Stimulated activated CD8-positive, alpha-beta memory T cell treated with anti-CD3 and anti-CD28 coated beads, Interleukin-15, amount 100 ng/mL, for 48 hours (primary cell): ENCODE measurements at places on chromosomes 3 and 15.

- no peak for DNase-seq
Observed at GRCh38 chr15:97597801-97598200, 362.7 kb upstream of the ARRDC4 start.

GRCh38 chr15:89089316-89090230 lies 1.3 kb downstream of the ABHD2 start:
- DNase-seq: no peak

DNA sequence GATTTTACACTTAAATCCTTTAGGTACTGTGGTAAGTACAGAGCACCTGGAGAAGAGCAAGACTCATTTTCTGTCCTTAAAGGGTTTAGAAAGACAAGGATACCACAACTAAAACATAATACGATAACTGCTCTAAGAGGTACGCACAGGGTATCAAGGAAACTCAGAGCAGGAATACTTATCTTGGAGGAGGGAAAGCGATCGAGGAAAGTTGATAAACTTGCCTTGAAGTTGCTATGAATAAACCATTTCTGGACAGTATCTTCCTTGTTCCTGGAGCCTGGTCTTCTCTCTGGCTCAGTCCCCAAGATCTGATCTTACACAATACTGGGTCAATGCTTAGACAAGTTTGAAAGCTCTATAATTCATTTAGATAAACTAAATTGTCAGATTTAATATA lies 17.6 kb upstream of the GATM start:
- DNase-seq: no peak

DNA sequence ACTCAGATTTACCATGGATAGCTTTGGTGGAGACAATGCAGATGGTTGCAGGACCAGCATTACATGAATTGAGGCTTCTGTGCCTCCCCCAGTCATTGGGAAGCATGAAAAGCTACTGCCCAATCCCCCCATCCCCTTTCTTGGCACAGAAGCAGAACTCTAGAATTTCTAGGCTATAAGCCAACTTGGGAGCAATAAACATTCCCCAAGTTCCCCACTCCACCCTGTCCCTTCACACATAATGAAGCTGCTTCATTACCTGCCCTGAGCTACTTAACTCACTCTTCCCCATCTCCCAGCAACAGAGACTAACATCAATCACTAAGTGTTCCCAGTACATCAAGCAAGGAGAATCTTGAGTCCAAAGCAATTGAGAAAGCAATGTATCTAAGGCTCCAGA lies 164.5 kb downstream of the RORA start:
- no peak for DNase-seq

DNA sequence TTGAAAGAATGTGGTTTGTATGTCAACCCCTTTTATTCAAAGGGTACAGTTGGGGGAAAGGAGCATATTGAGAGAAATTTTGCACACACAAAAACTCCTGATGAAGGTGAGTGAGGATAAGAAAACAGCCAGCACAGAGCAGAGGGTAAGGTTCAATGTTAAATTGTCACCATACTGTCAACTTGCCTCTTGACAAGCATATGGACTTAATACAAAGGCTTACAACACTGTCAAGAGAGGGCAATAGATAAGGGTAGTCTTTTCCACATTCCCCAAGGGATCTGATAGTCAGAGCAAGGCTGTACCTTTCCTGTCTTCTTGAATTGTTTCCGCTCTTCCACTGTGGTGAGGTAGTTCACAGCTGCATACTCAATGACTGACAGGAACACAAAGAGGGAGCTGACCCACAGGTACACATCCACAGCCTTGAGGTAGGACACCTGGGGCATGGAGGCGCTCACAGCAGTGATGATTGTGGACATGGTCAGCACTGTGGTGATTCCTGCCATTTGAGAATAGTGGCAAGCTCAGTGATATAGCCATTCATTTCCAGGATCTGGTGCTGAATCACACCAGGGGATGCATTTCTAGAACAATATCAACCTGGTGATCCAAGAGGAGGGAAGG lies 20.4 kb upstream of the RIOX2 start:
- DNase-seq: no peak

DNA sequence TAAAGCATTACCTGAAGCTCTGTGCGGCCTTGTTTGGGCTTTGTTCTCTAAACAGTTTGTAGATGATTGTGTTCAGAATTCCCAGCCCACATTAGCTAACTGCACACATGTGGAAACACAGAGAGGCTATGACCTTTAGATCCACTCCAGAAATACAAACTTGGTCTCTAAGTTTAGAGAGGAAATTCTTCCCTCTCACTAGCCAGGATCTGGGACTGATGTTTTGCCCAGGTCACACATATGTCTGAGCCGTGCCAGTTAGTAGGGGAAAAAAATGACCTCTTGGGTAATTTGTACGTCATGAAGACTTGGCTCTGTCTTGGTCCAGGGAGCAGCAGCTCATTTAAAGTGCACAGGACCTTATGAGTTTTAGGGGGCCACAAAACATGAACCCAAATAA lies 223.1 kb downstream of the RBMS3 start:
- no peak for DNase-seq

DNA sequence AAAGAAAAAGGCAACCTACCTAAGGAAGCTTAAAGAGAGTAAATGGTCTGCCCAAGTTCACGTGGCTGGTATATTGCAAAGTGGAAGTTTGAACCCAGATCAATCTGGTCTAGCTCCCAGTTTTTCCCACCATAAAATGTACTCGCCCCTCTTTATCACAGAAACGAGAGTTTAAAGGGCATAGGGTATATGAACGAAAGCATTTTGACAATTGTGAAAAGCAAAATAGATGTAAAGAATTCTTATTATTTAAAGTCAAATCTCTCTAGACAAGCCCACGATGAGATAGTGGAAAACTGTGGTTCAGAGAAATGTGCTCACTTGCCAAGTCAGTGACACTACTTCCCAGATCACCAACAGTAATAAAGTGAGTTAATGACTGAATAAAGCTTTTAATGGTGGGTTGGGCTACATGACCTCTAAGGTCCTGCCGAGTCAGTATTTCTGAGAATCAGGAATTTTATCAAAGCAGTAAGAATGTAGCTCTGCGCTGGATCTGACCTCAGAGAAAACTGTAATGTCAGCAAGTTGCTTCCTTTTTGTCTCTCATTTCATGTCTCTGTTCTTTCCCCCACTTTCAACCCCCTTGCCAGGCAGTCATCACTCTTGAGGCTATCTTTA lies 23.3 kb upstream of the NEO1 start:
- DNase-seq: no peak

DNA sequence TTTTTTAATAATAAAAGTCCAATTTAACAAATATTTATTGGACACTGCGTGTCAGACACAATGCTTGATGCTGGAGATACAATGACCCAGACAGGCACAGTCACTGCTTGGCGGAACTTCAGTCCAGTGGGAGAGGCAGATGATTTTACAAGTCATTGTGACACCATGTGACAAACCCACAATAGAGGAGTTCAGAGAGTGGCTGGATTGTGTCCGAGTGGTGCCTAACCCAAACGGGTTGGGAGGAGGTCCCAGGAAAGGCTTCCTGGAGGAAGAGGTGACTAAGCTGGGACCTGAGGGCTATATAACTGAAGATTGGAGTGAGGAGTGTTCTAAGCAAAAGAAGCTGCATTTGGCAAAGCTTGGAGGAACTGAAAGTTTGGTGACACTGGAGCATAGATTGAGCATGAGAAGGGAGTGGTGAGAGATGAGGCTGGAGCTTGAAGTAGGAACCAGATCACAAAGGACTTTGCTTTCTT lies 41.4 kb downstream of the CRTC3 start:
- no peak for DNase-seq

DNA sequence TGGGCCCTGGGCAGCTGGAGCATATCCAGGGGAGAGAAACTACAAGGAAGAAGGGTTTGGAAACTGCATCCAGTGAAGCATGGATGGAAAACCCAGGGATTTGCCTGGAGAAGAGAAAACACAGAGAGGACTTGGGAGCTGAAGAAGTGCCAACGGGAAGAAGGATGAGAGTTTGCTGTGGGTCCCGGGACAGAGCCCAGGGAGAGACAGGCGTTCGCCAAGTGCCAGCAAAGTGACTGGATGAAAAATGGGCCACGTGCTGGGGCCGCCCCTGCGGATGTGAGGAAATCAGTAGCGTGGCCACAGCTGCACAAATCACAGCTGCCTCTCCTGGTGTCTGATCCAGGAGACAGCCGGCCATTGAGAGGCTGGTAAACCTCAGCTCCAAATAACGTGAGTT lies 70.4 kb downstream of the HES1 start:
- DNase-seq: no peak

GRCh38 chr3:36904641-36905040 lies 40.2 kb downstream of the TRANK1 start:
- no peak for DNase-seq

- no peak for DNase-seq
Observed at GRCh38 chr15:60458721-60459120, 20.2 kb downstream of the ICE2 start.

GRCh38 chr3:186273586-186273985 lies 88.4 kb downstream of the DGKG start:
- no peak for DNase-seq

DNA sequence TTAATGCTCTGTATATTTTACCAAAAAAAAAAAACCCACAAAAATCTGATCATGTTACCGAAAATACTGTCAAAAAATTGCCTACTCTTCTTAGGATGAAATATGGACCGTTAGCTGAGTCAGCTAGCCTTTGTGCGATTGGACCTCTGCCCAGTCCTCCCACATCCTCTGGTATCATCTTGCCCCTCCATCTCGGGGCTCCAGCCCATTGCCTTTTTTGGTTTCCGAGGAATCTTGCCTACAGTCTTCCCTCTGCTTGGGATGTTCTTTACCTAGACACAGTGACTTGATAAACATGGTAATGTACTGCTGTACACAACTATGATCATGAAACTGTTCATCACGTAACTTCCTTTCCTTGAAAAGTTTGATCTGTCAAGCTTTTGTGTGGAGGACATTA lies 371.4 kb downstream of the SV2B start:
- no peak for DNase-seq

- DNase-seq: no peak
Observed at GRCh38 chr15:100663915-100664281, 61.5 kb downstream of the ASB7 start.

DNA sequence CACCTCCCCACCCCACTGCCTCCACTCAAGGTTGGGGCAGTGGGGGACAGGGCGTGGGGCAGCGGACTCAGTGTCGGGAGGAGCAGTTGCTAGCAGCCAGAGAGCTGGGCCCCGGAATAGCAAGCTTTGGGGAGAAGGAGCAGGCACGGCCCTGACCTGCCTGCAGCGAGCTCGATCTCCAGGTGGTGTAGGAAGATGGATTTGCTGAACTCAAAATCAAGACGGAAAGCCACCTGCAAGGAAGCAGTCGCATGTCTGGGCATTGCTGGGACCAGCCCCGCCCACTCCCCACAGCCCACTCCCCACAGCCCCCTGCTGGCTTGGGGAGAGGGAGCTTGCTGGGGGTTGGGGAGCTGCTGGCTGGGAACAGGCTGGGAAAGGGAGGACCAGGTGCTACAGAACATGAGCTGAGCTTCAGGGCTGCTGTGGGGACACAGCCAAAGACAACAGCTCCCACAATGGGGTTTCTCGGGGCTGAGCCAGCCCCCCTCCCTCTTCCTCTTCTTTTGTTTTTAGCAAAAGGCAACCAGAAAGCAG lies 38.0 kb downstream of the FEM1B start:
- no peak for DNase-seq

DNA sequence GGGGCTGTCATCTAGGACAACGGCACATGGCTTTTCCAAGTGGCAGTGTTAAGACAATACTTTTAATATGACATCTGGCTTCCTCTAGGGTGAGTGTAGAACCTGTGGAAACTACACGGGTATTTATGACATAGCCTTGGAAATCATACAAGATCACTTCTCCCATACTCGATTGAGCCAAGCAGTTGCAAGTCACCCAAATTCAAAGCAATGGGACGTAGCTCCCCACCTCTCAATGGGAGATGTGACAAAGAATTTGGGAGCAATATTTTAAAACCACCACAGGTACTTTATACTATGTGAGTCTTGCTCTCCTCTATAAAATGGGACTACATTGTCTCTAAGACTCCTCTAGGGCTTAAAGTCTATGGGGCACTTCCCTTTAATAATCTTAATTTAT lies 93.5 kb downstream of the TGFBR2 start:
- DNase-seq: no peak

DNA sequence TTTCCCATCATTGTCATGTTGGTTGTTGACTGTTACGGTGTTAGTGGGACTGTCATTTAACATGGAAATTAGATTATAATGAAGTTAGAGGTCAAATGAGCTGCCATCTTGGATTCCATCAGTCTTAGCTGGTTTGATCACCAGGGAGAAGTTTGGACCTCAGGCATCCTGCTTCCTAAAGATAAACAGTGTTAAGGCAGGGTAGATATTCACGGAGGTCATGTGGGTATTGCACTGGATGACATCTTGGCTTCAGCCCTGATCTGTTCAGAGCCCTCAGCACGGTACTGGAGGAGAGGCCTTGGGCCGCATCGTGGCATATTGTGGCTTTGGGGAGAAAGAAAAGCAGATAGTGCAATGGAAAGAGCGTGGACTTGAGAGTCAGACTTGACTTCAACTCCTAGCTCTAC lies 11.1 kb upstream of the MUC20 start:
- no peak for DNase-seq

DNA sequence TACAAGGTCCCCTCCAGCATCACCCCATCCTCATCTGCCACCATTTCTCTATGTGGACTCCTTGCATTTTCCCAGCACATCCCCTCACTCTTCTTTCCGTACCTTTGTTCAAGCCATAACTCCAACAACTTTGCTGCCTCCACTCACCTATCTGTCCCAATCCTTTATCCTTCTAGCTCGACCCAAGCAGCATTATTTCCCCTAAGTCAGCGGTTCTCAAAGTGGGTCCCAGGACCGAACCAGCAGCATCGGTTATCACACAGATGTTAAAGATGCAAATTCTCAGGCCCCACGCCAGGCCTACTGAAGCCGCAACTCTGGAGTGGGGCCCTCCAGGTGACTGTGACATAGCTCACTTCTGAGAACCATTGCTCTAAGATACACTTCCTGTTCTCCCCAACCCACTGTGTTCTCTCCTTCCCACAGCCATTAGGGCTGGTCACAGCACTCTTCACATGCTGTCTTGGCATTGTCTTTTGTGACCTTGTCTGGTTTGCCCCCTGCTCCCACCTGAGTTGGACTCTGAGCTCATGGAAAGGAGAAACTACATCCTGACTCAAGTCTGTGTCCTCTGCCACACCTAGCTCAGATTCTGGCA lies 56.2 kb downstream of the AAGAB start:
- DNase-seq: no peak

DNA sequence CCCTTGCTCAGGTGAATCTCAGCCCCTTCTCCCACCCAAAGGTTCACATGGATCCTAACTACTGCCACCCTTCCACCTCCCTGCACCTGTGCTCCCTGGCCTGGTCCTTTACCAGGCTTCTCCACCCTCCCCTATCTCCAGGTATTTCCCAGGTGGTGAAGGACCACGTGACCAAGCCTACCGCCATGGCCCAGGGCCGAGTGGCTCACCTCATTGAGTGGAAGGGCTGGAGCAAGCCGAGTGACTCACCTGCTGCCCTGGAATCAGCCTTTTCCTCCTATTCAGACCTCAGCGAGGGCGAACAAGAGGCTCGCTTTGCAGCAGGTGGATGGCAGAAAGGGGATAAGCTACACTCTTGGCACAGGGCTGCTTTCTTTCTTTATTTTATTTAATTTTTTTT lies 4.5 kb downstream of the FAM131A start:
- no peak for DNase-seq
